CD4-positive, alpha-beta memory T cell (primary cell): ENCODE measurements at places on chromosomes 6 and 20. TPM values are rescaled to one million over a fixed set of nuclear protein-coding genes. Genes with fewer than 3 reads are reported as not detected.

GRCh38 chr6:37561361-37561760, 61.7 kb upstream of the CCDC167 start:
- no peak for DNase-seq

- no peak for DNase-seq
Measured at GRCh38 chr20:48293671-48294070, 508.4 kb upstream of the SULF2 start.

Gene ADRM1
- 59.4 TPM for total RNA-seq

Gene SPDEF
- not detected for total RNA-seq

DNA sequence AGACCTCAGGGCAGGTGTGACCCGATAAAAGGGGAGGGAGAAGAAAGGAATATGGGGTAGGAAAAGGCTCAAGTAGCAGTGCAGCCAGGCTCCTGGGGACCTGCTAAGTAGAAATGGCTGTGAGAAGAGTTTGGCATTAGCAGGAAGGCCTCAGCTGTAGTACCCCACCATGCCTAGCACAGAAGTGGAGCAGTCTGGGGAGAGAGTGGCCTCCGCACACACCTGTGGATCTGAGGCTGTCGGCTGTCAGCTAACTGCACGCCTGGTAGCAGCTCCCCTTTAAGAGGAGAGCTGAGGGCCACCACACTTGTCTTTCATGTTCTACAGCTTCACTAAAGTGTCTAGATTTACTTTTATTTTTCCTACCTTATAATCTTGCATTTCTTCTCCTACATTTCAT, 24.6 kb downstream of the PDE7B start:
- no peak for DNase-seq

DNA sequence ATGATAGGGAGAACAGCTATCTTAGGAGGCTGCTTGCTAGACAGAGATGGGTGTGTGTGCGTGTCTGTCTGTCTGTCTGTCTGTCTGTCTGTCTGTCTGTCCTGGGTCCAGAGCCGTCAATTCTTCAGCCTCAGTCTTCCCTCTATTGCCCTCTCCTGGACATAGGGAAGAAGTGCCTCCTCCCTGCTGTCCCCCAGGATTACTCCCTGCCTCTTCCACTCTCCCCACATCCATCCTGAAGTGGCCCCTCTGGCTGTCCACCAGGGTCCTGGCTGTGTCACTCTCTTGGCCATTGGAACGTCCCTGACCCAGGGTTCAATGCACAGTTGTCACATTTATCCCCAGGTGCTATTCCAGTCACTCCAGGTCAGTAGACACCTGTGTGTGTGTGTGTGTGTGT, 10.2 kb downstream of the TREML2 start:
- no peak for DNase-seq

Gene HUS1B
- 0.78 TPM for total RNA-seq

GRCh38 chr20:18632196-18632789, 44.4 kb downstream of the DTD1 start:
- peak; percentile 26 for DNase-seq

GRCh38 chr6:151103266-151103665, 136.5 kb upstream of the AKAP12 start:
- no peak for DNase-seq

Gene ADTRP
- total RNA-seq = 7.0 TPM

- no peak for DNase-seq
Measured at GRCh38 chr6:74891349-74891831, 314.5 kb downstream of the COL12A1 start.

- DNase-seq = no peak
Measured at GRCh38 chr6:53342217-53342616, 6.5 kb downstream of the ELOVL5 start.

Gene OR2H2
- total RNA-seq = not detected

GRCh38 chr6:14573703-14574290, 456.2 kb downstream of the CD83 start:
- no peak for DNase-seq

GRCh38 chr6:170553534-170554012, 466 bp upstream of the PSMB1 start:
- no peak for DNase-seq

DNA sequence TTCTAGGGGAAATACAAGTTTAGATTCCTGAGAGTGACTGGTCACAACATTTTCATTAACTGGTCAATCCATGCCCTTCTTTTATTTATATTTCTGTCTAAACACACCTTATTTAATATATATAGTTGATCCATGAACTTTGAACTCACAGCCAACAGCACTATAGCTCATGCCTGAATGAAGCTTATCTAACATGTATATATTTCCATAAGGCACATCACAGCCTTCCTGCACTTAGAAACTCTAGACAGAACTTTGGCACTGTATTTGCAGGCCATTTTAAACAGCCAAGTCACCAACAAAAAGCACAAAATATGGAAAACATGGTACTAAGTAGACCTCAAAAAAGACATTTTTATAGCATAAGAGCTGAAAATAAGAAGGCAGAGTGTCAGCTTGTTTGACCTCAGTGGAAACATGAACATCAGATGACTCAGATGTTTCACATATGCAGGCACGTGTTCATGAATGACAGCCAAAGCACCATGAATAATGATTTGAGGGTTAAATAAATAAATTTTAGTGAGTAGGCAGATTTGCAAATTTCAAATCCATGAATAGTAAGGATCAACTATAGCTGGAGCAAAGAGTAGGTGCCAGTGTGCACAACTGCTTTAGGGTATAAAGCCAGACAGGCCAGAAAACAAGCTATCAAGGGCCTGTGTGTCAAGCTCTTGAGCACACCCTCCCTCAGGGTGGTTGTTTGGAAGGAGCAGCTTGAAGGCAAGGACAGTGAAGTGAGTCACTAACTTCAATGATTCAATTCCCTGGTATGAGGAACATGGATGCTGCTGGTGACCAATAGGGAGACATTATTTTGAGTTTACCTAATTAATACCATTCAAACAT, 88.9 kb upstream of the NT5E start:
- DNase-seq = no peak
